ENCODE measurements at places on chromosomes 4 and X.

DNA sequence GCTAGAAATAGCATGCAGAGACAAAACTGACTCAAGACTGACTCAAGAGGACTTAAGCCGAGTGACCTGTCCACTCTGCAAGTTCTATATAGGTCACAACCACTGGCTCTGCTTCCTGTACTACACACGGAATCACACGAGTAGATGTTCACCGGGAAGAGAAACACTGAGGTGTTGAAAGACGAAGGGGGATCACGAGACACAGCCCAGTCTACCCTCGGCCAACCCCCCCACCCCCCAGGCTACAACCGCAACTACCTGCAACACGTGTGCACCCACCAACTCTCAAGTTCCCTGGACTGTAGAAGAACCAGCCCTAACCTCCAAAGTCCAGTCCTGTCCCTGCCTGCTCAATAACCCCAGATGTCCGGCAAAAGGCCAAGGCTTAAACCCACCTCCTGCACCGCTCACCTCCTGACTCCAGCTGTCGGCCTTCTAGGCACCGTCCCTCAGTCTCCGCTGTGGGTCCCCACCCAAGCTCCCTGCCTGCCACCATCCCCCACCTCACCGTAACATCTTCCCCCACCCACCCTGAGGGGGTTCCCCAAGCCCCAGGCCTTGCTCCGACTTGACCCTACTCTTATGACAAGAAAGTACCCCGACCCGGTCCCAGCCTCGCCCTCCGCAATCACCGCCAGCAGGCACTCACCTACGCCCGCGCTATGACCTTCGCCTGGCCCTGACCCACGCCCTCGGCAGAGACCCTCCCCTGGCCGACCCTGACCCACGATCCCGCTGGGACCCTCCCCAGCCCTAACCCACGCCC is 739 bp downstream of the GAK start:
- peak; percentile 54 for DNase-seq

- DNase-seq = no peak
Measured at GRCh38 chr4:181757910-181758660, 485.1 kb upstream of the TENM3 start.

DNA sequence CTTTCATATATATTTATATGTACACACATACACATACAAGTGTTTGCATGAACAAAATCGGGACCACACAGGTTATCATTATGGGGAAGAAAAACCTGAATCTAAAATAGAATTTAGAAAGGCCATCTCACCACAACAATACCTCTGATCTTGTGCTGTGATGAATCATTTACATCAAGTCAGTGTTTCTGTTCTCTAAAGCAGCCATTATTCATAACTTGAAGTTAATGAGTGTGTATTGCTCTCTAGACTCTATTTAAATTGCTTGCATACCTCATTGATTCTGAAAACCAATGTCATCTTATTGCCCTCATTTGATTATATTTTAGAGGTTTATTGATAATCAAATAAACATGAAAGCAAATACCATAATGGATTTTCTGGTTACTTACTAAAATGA is 71.6 kb downstream of the FAM114A1 start:
- no peak for DNase-seq

GRCh38 chr4:25769251-25769650 is 93.5 kb downstream of the SEL1L3 start:
- DNase-seq = no peak

GRCh38 chr4:140071806-140072205 is 82.2 kb downstream of the MAML3 start:
- DNase-seq = peak; percentile 88
